ENCODE measurements at places on chromosomes 2 and 18.

DNA sequence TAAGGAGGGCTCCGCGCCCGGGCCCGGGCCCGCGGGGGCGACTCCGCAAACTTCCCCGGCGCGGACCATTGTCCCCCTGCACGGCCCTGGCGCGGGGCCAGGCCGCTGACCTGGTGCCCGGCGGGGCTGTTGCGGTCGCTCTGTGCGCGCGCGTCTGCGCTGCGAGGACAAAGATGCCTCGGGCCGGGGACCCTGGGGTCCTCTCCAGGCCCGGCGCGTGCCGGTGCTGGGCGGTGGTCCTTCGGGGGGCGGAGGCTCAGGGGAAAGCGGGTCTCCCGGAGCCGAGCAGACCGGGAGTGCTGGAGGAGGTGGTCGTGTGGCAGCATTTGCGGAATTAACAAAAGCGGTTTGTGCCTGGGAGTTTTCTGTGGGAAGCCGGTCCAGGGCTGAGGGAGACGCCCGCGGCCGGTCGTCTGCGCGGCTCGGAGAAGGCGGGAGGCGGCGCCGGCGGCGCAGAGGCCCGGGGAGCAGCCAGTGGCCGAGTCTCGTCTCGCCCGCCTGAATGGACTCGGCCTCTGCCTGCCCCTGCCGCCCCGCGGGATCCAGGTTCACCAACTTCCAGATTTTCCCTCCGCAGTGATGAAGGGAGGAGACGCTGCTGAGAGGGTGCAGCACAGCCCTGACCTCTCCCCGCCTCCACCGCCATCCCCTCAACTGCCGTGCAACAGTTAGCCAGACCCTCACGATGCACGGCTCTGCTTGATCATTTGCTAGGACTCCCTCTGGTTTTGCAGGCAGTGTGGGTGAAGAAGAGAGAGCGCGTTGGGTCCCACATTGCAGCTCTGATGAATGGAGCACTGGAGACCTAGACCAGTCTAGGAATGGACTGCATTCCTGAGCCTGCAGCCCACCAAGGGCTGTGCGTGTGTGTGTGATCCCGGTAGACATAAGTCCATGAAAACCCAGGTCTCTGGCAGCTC lies 705 bp downstream of the EFR3B start:
- no peak for DNase-seq

GRCh38 chr2:55585451-55586080 lies 31.9 kb downstream of the PPP4R3B start:
- DNase-seq = no peak

GRCh38 chr18:5309888-5310470 lies 14.5 kb upstream of the ZBTB14 start:
- no peak for DNase-seq

- no peak for DNase-seq
These were observed 134.4 kb downstream of the FIGN start for GRCh38 chr2:163601377-163601776.

DNA sequence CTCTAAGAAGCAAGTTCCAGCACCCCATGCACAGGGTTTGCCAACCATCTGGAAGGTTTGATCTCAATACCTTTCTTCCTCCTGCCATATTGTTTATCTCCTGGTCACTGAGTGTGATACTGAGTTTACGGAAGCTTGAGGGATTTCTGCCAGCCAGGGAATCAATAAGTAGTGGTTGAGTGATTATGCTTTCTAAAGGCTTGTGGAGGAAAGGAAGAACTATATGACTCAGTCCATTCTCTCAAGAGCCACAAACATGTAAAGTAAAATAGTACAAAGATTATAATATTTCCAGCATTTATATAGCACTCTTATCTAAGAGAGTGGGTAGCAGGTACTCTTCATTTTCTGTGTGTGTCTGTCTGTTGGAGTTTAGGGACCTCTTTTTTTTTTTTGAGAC lies 49.2 kb downstream of the SLC4A3 start:
- DNase-seq = no peak

- DNase-seq = no peak
These were observed 59.8 kb downstream of the SNTG2 start for GRCh38 chr2:1010415-1010930.

- DNase-seq = no peak
These were observed 235.6 kb upstream of the HS6ST1 start for GRCh38 chr2:128554151-128554769.

DNA sequence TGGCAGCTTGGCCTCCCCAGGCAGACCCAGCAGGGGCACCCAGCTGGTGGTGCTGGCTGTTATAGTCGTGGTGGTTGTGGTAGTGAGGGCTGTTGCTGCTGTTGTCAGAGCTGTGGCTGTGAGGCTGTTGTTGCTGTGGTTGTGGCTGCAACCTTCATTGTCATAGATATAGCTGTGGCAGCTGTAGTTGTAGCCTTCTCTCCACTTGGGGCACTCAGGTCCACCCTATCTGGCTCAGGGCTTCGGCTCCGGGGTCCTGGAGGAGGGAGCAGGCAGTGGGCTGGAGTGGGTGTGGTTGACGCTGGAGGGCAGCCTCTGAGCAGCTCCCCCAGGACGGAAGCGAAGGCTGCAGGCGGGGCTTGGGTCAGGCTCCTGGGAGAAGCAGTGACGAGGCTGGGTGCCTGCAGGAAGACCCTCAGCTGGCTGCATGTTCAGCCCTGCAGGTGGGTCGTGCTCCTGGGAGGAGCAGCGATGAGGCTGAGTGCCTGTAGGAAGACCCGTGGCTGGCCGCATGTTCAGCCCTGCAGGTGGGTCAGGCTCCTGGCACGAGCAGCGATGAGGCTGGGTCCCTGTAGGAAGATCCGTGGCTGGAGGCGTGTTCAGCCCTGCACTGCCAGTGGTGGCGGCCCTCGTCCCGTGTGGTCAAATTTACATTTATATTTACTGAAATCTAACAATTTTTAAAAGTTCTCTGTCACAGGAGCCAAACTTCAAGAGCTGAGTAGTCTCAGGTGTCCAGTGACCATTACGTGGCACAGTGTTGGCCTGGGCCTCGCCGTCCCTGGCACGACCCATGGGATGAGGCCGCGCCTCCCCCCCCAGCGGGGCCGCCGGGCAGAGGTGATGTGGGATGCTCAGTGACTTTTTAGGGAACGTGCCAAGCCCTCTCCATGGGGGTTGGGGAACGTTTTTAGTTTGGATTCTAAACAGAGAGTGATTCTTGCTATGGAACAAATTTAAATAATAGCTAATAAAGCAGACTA lies 79.2 kb upstream of the PXDN start:
- DNase-seq = no peak

DNA sequence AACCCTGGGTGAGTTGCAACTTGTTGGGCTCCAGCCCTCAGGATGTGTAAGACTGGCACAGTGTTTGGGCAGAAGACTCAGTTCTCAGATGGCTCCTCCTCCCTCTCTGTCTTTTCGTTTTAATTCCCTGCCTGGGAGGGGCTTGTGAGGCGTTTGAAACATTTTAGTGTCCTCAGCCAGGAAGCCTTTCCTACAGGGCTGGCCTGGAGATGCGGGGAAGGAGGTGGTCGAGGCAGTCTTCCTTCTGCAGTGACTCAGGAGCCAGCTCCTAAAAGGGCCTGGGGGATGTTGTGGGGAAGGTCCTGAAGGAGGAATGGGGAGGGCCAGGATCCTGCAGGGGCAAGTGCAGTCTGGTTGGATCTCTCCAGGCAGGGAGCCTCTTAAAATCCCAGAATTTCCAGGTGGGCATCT lies 22.1 kb upstream of the IGFBP5 start:
- no peak for DNase-seq

DNA sequence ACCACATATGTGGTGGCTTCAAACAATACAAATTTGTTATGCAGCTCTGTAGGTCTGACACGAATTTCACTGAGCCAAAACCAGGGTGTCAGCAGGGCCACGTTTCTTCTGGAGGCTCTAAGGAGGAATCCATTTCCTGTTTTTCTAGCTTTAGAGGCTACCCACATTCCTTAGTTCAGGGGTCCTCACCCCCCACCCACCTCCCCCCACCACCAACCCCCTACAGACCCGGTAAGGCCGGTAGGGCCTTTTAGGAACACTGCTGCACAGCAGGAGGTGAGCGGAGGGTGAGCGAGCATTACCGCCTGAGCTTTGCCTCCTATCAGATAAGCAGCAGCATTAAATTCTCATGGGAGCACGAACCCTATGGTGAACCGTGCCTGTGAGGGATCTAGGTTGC lies 10.6 kb upstream of the SLC39A10 start:
- no peak for DNase-seq

DNA sequence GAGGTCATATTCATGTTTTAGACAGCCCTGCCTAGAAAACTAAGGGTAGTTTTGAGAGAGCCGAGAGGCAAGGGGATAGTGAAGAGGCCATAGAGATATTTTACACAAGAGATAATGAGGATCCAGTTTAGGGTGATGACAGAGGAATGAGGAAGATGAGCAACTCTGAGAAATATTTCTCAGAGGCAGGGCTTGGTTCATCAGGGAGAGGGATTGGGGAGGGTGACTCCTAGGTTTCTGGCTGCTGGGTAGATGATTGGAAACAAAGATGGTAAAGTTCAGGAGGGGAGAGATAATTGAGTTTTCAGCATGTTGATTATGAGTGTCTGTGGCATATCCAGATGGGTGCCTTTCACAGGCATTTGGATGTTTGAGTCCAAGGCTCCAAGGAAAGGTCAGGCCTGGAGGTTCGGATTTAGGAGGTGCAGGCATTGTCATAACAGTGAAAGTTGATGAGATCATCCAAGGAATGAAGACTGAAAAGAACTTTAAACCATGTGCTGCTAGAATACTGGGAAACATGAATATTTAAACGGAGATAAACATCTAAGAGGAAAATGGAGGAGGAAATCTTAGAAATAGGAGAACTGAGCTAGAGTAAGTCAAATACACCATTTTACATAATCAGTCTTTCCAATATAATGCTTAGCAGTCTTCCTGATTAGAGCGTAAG lies 7.4 kb downstream of the MYL12B start:
- DNase-seq = no peak

- no peak for DNase-seq
These were observed 97.5 kb downstream of the STPG4 start for GRCh38 chr2:47057687-47058002.

DNA sequence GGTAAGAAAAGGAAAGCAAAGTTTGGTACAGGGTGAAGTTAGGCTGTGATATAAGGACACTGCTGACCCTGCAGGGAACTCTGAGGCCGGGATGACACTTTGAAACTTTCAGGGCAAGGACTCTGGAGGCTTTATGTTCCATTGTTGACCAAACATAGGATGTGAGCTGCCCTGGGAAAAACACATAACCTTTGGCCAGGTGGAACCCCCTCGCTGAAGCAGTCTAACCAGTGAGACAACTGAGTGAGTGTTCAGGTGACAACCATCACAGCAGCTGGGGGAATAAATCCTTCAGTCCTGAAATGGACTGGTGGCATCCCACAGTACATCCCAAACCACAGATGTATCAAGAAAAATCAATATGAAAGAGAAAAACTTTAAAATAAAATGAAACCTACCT lies 280.9 kb upstream of the CDH2 start:
- no peak for DNase-seq
